ENCODE measurements at places on chromosomes 4 and X.

DNA sequence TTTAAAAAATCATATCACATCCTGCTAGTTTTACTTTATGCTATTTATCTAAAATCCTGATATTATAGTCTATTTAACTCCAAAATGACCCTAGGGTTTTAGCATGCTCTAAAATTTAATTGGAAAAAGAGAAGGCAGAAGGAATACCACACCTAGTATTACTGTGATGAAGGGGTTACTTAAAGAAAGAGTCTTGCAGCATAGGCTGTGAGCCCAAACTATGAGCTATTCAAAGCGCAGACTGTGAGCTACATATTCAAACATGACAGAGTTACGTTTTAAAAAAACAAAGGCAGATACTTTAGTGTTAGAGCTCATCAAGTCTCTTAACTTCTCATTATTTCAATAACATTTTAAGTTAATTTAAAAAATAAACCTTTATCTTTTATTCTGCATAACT, 247.7 kb upstream of the ETNPPL start:
- no peak for DNase-seq

DNA sequence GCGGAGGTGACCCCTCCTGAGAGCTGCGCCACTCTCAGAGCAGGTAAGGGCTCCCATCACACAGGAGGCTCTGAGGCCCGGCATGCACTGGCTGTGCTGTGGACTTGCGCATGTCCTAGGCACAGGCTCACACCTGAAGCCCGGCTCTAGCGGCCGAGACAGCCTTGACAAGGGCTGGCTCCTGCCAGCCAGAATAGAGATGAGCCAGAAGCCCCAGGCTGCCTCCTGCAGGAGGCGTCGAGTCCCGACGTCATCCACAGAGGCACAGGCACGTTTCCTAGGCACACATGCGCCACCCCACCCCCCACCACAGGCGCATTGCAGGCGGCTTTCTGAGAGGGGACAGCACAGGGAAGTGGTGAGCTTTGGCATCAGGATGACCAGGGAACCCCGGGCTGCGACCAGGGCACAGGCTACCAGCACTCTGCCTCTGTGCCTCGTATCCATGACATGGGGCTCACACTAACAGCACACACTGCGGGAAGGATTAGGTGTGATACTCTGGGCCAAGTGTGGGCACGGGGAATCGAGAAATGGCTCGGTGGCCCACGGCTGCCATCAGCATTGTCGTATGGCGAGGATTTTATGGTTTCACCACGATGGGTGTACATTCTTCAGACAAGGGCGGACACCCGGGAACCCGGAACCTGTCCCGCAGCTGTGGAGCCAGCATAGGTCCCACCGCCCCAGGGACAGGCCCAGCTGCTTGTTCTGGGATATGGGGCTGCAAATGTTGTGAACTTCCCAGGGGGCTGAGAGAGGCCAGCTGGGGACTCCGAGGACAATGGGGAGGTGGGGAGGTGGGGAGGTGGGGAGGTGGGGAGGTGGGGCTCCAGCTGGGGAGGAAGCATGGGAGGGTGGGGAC, 90.7 kb upstream of the ADRA2C start:
- DNase-seq = no peak

- no peak for DNase-seq
Observed at GRCh38 chr4:48203819-48204218, 65.8 kb downstream of the TEC start.

DNA sequence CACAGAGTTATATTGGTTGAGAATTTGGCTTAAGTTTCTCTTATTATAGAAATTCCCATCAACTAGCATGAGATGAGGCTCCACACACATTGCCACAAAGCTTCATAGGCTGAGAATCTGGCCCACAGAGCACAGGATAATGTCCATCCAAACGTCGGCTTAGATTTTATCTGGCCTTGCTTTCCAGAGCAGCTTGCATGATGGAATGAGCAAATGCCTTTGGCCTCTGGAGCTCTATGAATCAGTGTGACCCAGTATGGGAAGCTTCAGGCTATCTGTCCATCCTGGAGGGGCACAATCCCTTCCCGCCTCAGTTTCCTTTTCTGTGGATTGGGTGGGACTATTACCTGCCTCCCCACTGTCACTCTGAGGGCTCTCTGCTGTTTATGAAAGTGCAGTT, 131.5 kb upstream of the NDP start:
- no peak for DNase-seq

GRCh38 chr4:122170775-122171174, 18.6 kb downstream of the BLTP1 start:
- DNase-seq = no peak

DNA sequence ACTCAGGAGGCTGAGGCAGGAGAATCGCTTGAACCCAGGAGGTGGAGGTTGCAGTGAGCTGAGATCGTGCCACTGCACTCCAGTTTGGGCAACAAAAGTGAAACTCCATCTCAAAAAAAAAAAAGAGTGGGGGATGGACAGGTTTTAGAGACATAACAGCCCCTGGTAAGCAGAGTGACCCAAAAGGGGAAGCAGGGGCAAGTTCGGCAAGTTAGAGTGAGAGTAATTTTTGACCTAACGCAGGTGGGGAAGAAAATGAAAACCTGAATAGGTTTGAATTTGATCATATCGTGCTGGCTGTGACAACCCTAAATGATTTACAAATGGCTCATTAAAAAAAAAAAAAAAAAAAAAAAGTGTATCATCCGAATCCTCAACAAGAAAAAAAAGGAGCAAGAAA, 25.7 kb upstream of the TMEM131L start:
- DNase-seq = no peak

GRCh38 chrX:69313617-69314290, 148.5 kb upstream of the PJA1 start:
- no peak for DNase-seq

DNA sequence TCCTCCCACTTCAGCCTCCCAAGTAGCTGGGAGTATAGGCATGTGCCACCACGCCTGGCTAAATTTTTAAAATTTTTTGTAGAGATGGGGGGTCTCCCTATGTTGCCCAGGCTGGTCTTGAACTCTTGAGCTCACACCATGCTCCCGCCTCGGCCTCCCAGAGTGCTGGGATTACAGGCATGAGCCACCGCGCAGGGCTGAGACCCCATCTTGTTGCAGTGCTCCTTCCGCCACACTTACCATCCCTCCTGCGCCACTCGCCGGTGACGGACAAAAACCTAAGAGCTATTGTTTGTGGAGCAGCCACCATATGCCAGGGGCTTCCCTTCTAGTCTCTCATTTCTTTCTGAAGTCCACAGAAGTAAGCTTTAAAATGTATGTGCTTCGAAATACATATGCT, 34.5 kb downstream of the NSG1 start:
- DNase-seq = no peak

GRCh38 chrX:104419211-104419610, 146.8 kb upstream of the IL1RAPL2 start:
- DNase-seq = no peak

GRCh38 chr4:139783741-139784484, 118.3 kb downstream of the MGST2 start:
- DNase-seq = no peak

- DNase-seq = peak; percentile 54
Observed at GRCh38 chr4:121726642-121727268, 30.0 kb upstream of the ANXA5 start.

DNA sequence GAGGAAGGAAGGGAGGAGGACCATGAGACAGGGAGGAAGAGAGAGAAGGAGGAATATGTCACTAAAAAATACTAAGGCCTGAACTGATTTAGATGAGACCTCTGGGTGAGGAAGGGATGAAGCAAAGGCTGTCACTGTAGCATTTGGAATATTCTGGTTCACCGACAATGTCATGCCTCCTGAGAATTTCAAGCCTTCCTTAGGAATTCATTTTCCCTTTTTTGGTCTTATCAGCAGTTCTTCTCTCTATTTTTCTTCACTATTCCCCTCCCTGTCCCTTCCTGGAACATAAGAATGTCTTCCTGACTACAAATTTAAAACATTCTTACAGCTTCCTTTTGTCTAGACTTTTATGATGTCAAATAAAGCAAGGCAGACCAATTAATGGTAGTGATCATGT, 527.8 kb downstream of the INPP4B start:
- no peak for DNase-seq

- DNase-seq = no peak
Observed at GRCh38 chrX:41703574-41704029, 14.8 kb downstream of the GPR34 start.

- peak; percentile 34 for DNase-seq
Observed at GRCh38 chrX:139932073-139932900, 566 bp downstream of the ATP11C start.

DNA sequence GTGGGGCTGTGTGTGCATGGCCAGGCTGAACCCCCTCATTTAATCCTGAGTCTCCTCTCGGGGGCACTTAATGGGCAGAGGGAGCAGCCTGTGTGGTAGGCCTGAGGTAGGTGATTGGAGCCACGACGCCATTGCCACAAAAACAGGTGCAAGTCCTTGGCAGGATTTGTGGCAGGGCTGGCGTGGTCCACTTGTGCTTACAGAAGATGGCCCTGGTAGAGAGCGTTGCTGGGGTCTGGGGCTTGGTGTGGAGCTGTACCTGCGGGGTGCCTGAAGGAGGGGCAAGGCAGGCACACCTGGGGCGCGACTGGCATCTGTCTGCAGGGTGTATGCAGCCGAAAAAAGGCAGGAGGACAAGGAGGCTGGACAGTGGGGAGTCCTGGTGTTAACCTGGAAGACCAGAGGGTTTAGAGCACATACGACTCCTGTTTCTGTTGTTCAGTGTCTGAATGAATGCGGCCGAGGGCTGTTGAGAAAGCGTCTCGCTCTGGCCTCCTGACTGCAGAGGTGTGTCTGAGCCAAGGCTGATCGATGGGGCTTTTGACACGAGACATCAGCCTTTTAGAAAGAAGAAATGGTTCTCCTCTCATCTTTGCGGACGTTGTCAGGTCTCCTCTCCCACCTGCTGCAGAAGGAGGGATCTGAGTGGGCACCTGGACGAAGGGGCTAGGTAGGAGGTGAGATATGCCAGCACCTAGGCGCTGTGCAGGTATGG, 52.0 kb downstream of the TBC1D14 start:
- no peak for DNase-seq

DNA sequence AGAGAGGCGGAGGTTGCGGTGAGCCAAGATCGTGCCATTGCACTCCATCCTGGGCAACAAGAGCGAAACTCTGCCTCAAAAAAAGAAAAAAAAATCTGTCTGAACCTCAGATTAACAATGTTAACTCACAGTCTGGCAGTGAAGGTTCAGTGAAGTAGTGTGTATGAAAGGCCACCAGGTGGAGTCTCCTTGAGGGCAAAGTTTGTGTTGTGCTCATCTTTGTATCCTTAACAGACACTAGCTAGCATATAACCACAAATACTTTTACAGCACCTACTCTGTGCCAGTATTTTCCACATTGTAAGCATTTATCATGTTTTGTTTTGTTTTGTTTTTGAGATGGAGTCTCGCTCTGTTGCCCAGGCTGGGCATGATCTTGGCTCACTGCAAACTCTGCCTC, 46.0 kb upstream of the MGST2 start:
- DNase-seq = peak; percentile 13

DNA sequence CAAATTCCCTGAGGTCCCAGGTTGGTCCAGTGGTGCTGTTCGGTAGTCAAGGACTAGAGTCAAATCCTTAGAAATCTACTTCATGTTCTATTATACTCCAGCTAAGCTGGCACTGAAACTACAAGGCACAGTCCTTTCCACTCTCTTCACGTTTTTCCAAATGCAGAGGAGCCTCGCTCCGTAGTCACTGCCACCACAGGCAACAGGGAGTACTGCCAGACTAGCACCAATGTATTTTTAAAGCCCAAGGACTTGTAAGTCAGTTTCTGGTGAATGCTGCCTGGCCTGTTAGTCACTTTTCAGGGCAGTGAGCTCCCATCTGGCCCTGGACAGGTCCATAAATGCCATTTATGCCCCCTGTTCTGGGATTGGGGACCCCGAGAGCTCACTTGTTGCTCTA, 323.5 kb downstream of the FAM47A start:
- no peak for DNase-seq

GRCh38 chr4:137664416-137664815, 132.1 kb upstream of the PCDH18 start:
- DNase-seq = peak; percentile 68

DNA sequence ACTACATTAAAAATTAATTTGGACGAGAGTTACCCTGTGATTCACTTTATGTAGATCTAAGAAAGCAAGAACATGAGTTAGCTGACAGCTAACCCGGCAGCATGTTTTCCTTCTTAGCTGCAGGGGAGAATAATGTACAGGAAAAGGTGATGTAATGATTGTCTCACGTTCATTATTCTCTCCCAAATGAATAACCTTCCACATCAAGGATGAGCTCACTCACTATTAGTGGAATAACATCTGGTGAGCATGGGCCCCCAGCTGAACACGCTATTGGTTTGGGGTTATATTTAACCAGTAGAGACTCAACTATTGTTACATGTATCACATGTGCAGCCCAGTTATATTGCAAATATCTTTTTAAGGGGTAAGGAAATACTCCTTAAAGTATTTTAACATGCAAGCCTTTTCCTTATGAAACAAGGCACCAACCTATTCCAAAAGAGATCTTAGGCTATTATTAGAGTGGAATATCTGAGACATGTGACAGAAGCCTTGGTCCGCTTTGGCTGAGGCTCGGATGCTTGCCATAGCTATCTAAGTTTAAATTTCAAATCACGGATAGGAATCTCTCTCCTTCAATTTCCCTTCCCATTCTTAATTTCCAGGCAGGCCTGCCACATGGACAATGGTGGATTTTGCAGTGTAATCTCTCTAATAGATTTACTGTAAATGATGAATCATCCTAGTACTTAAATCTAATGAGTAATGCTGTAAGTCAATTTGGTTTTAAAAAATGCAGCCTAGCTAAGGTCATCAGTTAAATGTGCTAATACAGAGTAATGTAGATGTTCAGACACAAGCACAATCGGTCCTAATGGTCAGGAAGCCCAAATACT, 99.0 kb upstream of the OTUD4 start:
- peak; percentile 76 for DNase-seq

GRCh38 chr4:6561173-6561516, 13.8 kb upstream of the MAN2B2 start:
- DNase-seq = peak; percentile 46

GRCh38 chr4:94640151-94640550, 117.6 kb upstream of the BMPR1B start:
- DNase-seq = no peak

GRCh38 chr4:8181844-8182243, 17.2 kb upstream of the SH3TC1 start:
- no peak for DNase-seq

DNA sequence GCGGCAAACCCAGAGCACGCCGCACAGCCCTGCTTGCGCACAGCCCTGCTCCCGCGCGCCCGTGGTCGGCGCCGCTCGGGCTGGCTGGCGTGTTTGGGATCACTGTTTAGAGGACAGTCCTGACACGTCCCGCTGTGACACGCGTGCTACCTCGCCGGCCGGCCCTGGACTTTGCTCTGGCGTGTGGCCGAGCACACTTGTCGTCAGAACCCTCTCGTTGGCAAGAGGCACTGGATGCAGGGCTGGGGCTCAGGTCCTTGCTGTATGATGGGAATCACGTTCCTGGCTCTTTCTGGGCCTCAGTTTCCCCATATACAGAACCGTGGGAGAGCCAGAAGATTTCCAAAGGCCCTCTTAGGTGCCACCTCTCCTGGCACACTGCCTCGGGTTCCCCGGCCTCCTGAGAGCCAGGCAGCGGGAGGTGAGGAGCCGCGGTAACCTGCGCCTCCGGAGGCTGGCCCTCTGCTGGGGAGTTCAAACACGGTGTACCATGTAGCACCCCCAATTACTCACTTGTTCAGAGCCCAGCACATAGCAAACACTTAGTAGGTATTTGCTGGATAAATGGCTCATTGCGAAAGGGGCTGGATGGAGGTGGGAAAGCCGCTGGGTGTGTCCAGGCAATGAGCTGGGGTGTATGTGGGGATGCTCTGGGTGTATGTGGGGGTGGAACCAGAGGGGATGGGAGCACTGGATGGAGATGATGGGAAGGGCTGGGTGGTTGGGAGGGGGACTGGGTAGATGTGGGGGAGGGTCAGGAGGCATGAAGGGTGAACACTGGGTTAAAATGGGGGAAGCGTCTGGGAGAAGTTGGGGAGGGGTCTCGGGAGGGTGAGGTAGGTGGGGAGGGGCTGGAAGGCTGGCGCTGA, 76.6 kb downstream of the HTRA3 start:
- DNase-seq = no peak
